Activated CD8-positive, alpha-beta memory T cell treated with anti-CD3 and anti-CD28 coated beads for 4 hours (primary cell): ENCODE measurements at places on chromosomes 7 and 10.

DNA sequence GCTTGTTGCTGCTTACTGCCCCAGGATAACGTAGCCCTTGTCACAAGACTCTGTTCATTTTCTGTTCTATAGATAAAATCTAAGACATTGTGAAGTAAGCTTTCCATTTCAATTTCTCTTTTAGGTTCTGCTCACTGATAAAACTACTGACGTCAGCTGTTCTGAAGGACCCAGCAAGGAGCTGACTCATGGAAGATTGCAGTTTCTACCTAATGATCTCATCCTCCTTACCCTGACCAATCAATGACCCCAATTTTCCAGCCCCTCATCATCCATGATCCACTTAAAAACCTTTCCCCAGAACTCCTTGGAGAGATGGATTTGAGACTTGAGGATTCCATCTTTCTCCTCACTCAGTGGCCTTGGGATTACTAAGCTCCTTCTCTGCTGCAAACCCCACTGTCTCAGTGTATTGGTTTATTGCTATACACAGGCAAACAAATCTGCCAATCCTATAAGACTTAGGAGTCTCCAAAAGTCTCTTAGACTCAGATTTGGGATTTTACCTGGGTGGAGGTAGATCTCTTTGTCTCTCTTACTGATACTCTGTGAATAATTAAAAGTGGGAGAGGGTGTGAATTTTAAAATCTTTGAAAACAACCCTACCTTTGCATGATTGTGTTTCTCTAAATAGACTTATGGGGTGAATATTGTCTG lies 109.2 kb upstream of the TRIM24 start:
- DNase-seq: no peak

GRCh38 chr10:69367469-69367868 lies 49.2 kb downstream of the TACR2 start:
- no peak for DNase-seq

DNA sequence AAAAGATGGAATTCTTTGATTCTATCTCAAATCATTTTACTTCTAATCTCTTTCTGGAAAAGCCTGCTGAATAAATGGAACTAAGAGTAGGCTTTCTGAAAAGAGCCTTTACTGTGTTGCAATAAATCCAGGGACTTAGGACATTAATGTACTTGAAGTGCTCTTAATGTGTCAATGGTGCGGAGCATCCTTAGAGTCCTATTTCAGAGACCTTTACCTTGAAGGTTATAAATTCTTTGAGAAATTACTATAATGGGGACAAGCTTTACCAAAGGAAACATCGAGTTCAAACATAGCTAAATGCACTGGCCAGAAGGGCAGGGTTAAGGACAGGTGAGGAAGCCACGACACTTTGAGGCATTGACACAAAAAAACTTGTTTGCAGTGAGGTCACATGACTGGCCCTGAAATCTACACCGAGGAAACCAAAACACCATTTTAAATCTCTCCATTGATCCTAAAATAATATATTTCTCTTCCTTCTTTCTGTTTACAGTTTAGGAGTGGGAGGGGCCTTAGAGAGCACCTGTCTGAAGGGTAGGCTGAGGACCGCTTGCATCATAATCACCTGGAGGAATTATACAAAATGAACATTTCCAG lies 48.1 kb upstream of the EXOC6 start:
- DNase-seq: no peak

DNA sequence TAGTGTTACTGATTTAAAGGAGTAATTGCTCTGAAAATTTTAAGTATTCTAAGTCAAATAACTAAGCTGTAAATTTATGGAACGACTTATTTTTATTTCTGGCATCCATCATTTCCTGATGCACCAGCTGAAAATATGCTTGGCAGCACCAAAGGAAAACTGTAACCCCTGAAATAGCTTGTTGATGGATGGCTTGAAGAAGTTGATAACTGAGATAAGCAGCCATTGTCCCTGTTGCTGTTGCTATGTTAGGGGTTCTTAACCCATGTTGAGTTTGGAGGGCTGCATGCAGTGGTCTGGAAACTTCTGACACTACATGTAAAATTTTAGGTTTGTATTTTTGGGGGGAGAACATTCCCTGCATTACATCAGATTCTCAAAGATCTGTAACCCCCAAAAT lies 30.6 kb downstream of the RPA3 start:
- no peak for DNase-seq

- no peak for DNase-seq
Observed at GRCh38 chr10:23120001-23120934, 24.9 kb downstream of the MSRB2 start.

DNA sequence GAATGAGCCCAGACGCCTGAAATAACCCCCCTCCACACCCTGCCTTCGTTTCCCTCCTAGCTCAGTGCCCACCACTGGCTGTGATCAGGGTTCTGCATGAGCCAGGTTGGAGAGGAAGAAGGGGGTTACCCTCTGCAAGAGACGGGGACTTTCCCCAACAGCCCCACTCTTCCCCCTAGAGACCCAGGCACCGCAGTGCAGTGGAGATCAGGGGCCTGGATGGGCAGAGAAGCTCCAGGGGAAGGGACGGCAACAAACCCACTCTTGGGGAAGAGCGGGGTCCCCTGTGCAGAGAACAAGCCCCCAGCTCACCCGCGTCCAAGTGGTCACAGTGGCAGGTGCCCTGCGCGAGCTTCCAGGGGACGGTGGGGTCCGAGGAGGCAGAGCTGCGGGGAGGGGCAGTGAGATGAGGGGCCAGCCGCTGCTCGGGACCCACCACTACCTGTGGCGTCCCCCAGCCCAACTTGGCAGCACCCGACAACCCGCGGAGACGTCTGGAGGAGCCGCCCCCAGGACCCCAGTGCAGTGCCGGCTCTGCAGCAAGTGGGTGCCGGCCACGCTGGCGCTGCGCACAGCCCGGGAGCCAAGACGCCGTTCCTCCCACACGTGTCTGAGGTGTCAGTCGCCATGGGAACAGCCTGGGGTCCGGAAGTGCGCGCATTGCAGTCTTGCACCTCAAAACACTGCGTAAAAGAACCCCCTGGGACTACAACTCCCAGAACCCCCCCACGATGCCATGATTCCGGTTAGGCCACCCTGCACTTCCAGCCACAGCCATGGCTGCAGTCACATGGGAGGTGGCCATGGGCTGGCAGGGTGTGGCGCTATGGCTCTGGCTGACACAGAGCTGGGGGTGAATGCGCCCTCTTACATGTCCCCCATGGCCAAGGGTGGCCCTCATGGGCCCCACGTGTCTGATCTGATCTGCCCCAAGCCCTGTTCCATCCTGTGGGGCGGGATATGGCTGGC lies 45.8 kb upstream of the WIPI2 start:
- peak; percentile 44 for DNase-seq

DNA sequence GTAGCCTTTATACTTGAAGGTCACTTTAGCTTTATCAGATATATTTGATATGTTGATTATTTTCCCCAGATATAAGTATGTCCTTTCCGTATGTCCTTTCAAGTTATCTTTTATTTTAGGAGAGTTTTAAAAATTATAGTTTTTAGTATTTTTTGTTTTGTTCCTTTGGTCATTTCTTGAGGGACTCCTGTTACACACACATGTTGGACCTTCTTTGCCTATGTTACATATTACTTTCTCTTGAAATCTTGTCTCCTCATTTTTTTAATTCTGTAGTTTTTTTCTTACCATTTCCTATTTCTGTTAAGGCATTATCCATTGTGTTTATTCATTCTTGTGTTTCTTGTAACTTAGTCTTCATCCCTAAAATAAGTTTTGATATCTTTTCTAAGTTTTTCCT lies 23.9 kb downstream of the GLCCI1 start:
- DNase-seq: no peak

- DNase-seq: no peak
Observed at GRCh38 chr7:80133361-80134114, 1.1 kb upstream of the GNAI1 start.

GRCh38 chr10:11237571-11237970 lies 219.9 kb downstream of the CELF2 start:
- peak; percentile 33 for DNase-seq

- no peak for DNase-seq
Observed at GRCh38 chr10:129963641-129964501, at the start of gene EBF3. Gene EBF3, minus strand, starts transcription at chr10:129964274. Its CDS starts 506 bp downstream, at chr10:129963768.

GRCh38 chr7:21656796-21657195 lies 114.0 kb downstream of the DNAH11 start:
- no peak for DNase-seq

- DNase-seq: no peak
Observed at GRCh38 chr10:72886621-72887020, 6.9 kb upstream of the OIT3 start.

- no peak for DNase-seq
Observed at GRCh38 chr10:43822631-43823580, 174.2 kb upstream of the ZNF32 start.

DNA sequence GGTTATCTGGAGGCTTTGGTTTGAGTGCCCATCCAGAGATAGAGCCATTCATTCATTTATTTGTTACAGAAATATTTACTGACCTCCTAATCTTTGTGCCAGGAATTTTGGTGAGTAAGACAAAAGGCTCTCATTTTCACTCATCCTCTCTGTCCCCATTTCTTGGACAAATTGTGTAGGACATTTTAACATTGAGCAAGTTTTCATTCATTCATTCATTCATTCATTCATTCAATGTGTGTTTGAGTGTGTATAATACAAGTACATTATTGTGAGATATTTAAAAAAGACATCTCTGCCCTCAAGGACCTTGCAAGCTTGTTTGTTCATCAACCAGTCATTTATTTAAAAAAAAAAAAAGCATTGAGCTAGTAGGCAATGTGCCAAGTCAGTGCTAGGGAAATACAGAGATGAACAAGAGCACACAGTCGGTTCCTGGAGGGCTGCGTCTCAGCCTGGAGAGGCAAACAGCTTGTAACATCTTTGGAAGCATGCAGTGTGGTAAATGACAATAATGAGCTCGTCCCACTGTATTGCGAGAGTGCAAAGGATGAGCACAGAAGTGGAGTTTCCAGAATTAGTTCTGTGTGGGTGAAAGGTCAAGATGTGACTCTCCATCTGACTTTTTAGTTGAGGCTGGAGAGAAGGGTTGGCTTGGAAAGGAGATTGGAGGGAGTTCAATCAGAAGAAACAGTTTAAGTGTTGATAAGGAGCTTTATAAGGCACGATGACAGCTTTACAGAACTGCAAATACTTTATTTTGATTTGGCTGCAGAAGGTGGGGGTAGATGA lies 50.5 kb upstream of the HBP1 start:
- no peak for DNase-seq

DNA sequence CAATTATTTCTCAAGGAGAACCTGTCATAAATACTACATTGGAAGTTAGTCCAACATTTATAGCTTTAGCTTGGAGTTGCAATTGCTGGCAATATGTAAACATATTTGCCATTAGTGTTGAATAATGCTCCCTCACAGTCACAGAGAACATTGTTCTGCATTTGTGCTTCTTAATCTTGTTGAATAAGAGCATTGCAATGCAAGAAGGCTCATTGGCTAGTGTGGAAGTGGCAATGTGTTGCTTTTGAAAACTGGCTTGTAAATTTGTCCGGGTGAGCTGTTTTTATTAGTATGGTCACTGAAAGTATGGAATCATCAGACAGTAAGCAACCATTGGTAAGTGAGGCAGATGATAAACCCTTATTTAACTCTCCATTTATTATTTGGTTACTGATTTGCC lies 47.7 kb upstream of the MBL2 start:
- DNase-seq: no peak

DNA sequence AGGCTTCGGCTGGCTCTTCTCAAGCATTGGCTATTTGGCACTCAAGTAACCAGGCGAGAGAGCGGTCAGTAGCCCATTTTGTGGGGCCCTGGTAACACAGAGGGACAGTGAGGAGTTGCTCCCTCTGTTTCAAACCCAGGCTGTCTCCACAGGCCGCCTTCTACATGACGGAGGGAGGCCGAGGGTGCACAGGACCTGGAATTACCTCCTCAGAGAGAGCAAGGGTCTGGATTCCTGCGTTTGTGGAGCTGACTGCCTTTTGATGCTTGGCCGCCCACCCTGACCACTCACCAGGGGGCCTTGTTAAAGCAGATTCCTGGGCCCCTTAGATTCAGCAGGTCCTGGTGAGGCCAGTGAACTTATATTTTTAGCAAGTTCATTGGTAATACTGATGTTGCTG lies 12.3 kb downstream of the UPP1 start:
- DNase-seq: no peak

DNA sequence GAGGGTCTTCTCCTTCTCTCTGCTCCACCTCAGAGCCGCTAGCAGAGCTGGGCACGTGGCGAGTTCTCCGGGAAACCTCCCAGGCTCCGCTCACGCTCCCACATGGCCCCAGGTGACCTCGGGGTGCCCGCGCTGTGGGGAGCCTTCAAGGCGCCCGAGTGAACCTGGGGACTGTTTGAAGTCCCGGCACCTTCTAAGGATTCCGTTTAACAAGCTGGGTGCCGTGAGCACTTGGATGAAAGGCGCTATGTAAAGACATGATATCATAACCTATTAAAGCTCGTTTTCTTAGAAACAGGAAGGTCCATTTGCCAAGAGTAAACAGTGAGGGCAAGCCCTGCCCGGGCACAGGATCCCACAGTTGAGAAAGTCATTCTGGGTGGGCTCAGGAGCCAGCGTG lies 15.8 kb upstream of the MYL10 start:
- no peak for DNase-seq

DNA sequence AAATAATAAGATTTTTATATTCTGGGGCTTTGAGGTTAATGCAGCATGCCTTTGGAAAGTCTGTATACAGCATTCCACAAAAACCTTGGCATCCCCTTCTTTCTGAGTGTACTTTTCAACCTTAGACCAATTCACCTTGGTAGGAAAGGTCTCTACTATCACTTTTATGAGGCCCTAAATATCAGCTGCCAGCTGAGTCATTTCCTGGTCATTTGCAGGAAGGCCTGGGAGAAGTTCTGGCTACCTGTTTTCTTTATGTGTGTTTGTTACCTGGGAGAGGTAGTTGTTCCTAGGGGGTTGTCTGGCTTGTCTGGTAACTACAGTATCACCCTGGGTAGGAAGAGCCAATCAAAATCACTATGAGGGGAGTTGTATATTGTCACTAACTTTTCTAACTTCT lies 4.1 kb downstream of the SPAM1 start:
- DNase-seq: no peak

- DNase-seq: no peak
Observed at GRCh38 chr7:149586646-149587645, 89.3 kb upstream of the ZNF746 start.

GRCh38 chr10:12333380-12334185 lies 15.8 kb upstream of the CAMK1D start:
- no peak for DNase-seq

- DNase-seq: no peak
Observed at GRCh38 chr10:79180414-79181221, 111.9 kb downstream of the ZMIZ1 start.

GRCh38 chr10:110498982-110499795 lies 1.5 kb downstream of the DUSP5 start:
- no peak for DNase-seq

- DNase-seq: no peak
Observed at GRCh38 chr10:34407324-34407805, 407.7 kb downstream of the PARD3 start.

DNA sequence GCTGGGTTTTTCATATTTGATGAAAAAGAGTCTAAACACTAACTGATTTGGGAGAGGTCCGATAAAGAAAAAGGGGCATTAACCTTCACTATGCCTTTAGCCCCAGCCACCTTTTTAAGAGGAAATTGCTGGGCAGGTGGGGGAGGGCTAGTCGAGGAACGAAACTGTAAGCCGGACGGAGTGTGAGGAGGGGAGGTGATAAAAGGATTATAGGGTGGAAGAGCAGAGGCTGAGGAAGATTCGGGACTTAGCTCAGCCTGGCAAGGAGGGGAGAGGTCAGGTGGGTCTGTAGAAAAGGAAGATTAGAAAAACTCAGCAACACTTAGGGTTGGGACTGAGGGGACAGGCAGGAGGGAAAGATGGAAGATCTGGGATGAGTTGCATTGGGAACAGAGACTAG lies 77.0 kb downstream of the TSPAN12 start:
- DNase-seq: no peak
